ENCODE measurements at places on chromosomes 2 and 18.

GRCh38 chr2:6392354-6392753 lies 473.4 kb downstream of the CMPK2 start:
- DNase-seq: no peak

DNA sequence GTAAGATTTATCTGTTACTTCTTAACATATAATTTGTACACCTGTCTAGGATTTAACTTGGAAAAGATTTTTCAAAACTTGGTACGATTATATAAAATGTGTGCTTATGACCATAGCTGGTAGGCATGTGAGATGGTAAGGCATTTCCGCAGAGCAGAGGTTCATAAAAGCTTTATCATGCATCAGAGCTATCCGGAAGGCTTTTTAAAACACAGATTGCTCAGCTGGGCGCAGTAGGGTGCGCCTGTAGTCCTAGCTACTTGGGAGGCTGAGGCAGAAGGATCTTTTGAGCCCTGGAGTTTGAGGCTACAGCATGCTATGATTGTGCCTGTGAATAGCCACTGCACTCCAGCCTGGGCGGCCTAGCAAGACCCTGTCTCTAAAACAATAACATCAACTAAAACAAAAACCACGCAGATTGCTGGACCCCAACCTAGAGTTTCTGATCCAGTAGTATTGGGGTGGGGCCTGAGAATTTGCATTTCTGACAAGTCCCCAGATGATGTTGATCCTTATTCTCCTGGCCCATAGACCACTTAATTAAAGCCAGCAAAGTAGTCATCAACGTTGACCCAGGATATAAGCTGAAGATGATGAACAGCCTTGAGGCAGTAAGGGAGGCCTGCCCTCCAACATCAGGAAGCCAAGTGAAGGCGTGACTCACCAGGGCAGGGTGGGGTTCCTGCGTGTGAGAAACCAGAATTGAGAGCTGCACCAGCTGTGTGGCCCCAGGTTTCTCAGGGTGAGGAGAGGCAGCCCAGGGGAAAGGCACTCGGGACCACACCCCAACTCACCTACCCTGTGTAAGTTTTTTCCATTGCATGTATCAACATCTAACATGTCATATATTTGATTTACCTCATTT lies 21.6 kb upstream of the SLC20A1 start:
- peak; percentile 87 for DNase-seq

DNA sequence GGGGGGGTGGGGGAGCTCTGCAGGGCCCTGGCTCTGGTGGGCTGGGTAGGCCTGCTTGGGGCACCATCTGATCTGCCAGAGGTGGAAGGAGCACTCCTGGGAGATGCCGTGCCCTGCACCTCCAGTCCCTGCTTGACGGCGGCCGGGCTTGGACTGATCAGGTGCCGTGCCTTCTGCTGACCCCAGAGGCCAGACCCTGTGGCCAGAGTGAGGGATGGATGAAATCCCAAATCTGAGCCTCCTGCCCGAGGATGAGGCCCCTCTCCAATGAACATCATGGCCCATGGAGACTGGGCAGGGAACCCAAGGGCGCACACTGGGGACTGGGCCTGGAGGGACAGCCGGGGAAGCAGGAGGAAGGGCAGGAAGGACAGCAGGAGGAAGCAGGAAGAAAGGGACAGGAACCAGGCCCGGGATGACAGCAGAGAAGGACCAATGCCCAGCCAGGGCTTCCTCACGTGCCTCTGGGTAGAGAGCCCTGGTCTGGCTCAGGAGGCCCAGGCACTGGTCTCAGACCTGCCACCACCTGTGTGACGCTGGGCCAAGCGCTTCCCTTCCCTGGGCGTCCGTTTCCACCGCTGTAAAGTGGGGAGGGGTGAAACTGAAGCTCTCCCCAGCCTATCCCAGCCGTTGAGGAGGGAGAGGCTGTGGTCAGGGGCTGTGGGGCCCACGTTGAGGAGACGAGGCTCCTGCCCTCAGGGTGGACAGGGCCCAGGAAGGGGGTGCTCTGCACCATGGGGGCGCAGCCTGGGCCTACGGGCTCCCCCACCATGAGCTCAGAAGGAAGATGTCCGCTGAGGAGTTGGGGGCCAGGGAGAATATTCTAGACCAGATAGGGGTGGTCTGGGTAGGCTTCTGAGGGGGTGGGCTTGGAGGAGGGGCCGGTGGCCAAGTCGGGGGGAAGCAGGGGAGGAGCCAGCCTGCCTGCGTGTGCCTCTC lies 1.0 kb upstream of the GPR35 start:
- DNase-seq: no peak

- DNase-seq: no peak
Observed at GRCh38 chr18:31929273-31929672, 13.7 kb downstream of the TRAPPC8 start.

DNA sequence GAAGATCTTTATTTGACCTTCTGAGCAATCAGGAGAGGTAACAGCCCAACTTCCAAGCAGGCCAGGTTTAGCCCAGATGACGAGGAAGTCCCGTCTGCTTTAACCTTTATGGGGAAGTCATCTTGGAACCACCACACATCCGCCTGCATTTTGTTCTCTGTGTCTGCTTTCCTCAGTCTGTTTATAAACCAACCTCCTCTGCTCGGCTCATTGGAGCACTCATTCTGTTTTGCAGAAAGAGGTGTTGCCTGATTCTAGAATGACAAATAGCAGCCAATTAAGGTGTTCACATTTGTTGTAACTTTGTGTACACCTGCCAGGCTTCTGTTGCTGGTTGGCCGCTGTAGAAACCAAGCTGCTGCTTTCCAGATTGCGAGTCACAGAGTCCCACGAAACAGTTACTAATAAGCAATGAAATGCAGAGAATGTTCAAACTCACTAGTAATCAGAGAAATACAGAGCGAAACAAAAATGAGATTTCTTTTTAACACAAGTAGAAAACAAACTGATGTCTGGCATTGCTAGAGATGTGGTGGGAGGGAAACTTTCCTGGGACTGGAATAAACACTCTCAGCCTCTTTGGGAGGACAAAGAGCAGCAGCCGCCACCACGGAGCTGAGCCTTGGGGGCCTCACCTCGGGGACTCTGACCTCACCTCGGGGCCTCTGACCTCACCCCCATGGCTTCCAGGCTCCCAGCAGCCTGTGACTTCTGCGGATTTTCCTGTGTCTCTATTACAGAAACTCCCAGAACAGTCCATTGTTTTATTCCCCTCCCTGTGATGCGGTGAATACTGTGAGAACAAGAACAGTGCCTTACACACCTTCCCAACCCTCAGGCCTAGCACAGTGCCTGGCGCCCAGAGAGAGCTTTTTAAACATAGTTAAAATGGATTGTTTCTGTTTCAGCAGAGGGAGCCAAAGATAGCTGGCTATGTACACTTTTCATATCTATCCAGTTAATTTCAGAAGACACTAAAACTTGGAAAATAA lies 64.0 kb downstream of the MBP start:
- DNase-seq: peak; percentile 65

DNA sequence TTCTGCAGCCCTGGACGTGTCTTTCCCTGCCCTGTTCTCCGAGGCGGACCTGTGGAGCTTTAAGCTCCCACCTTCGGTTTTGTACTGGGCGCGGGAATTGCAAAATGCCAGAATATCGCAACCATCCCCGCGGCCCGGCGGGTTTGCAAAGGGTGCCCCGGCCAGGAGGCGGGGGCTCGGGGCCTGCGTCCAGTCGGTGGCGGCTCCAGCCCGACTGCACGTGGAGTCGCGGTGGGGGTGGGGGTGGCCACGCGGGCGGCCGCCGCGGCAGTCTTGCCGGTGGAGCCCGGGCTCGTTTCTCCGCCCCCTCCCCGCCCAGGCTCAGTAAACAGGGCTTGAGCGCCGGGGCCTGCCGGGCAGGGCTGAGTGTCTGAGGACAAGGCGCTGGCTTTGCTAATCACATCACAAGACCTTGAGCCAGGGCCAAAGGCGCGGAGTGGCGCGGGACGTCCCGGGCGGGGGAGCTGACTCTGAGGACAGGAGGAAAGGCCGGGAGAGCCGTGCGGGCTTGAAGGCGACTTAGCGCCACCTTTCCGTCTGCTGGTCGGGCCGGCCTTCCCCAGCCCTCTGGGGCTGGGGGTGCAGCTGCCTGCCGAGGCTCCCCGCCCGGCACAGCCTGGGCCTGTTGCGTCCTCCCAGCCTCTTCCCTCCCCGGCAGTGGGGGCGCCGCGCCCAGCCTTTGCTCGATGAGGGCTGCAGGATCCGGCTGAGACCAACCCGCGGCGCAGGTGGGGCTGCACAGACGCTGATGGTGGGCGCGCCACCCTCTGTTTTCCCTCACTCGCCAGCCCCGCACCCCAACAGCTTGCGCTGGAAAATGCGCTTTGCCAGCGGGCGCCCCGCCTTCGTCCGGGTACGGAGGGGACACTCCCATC lies 786 bp upstream of the ZFP36L2 start:
- peak; percentile 77 for DNase-seq

DNA sequence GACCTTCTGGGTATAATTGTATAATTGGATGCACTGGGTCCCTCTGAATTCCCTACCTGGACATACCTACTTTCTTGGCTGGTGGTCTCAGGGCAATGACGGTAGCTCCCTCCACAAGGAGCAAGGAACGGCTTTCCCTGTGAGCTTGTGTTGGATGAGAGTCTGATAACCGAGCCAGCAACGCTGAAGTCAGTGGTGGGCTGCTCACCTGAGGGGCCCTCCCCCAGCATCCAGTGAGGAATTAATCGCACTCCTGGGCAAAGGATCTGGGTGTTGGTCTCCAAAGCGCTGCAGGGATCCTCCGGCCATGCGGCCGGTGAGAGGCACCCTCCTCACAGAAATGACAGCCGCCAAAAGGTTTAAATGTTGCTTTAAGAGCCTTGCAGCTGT lies 47.1 kb downstream of the LONRF2 start:
- DNase-seq: no peak

- no peak for DNase-seq
Observed at GRCh38 chr18:24534271-24534670, 73.8 kb downstream of the HRH4 start.

DNA sequence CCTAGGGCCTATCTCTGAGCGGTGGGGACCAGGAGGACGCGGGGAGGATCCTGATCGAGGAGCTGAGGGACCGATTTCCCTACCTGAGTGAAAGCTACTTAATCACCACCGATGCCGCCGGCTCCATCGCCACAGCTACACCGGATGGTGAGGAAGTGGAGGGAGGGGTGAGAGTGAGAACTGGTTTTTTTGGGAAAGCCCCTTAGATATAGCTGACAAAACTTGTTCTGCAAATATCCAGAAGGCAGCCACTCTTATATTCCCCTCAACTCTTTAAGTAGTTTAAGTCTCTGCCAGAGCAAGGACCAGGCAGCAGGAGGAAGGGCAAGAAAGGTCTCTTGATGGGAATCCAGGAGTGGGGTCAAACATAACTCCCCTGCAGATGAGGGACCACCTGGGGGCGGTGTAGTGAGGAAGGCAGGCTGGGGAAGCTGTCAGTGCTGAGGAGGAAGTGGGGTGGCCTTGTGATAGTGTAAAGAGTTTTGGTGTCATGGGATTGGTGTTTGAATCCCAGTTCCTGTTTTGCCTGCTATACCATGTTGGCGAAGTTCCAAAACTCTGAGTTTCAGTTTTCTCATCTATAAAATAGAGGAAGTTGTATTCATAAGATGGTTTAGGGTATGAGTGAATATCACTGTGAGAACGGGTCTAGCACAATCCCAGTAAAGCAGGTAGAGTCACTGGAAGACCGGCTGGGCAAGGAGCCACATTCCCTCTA lies 3.4 kb downstream of the NAGK start:
- no peak for DNase-seq

- DNase-seq: no peak
Observed at GRCh38 chr2:26913999-26914658, 56.3 kb upstream of the MAPRE3 start.

GRCh38 chr2:52933878-52934277 lies 833.7 kb upstream of the CHAC2 start:
- no peak for DNase-seq
